ENCODE measurements at places on chromosomes 12 and 14. TPM values are rescaled to one million over a fixed set of nuclear protein-coding genes. Genes with fewer than 3 reads are reported as not detected.

DNA sequence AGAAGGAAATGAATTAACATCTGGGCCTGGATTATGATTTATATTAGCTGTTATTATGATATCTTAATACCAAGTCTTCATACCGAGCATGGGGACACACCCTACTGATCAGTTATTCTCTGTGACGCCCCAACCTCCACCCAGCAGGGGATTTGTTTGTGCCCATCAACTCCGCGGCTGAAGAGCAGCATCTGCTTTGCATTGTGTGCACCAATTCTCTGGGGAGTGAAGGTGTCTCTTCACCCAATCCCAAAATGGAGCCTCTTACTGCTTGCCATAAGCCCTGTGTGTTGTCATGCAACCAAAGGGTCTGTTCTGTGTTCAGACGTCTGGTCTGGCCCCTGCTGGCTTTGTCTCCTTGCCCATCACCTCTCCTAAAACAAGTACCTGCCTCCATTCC, 25.4 kb downstream of the DHRS2 start:
- H3K4me1 ChIP-seq, result no peaks in the 10 kb centered on the region
- peaks cover 39% of the 10 kb centered on the region for H3K27me3 ChIP-seq
- H3K36me3 ChIP-seq, result no peaks in the 10 kb centered on the region
- no peak overlapping the region for H3K27ac ChIP-seq

GRCh38 chr14:63243646-63244045, 39.4 kb downstream of the RHOJ start:
- H3K27me3 ChIP-seq, result no peaks in the 10 kb centered on the region
- H3K36me3 ChIP-seq, result peaks cover 6% of the 10 kb centered on the region
- H3K4me1 ChIP-seq, result peaks cover 42% of the 10 kb centered on the region
- DNase-seq, result no peak
- H3K4me3 ChIP-seq, result no peak overlapping the region

GRCh38 chr14:69299286-69300035, 39.5 kb downstream of the GALNT16 start:
- H3K27ac ChIP-seq, result no peak overlapping the region
- peak; percentile 53 for DNase-seq
- peaks cover 29% of the 10 kb centered on the region for H3K4me1 ChIP-seq
- no peak overlapping the region for H3K4me3 ChIP-seq
- peaks cover 2% of the 10 kb centered on the region for H3K27me3 ChIP-seq
- H3K36me3 ChIP-seq, result no peaks in the 10 kb centered on the region

IPO4 gene
- total RNA-seq, result 27.4 TPM

PDE3A gene
- 27.9 TPM for total RNA-seq

UNG gene
- total RNA-seq, result 15.2 TPM

DNA sequence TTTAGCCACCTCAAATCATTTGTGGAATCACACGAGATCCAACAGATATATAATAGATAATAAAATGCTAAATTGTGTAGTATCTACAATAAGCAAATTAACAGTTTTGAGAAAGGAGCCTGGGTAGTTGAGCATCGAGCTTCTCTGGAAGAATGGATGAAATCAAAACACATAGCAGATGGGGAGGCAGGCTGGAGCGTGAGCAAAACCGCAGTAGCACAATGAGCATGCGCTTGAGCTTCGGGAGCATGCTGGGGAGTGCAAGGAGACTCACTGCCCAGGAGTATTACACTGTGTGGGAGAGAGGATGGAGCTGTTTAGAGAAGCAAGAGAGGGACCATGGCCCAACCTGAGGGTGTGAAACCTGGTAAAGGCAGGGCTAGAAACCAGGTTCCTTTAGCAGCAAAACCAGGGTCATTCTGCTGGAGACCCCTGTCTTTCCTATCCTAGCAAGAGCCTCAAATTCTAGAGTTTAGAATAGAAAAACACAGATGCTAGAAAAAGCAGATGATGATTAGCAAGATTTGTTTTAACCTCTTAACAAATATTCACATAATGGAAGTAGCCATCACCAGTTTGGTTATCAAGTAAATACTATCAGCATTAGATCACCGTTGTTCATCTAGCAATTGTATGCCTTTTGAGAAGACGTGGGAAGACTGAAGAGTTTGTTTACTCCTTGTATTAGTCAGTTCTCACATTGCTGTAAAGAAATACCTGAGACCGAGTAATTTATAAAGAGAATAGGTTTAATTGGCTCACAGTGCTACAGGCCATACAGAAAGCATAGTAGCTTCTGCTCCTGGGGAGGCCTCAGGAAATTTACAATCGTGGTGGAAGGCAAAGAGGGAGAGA, 484.8 kb downstream of the EGLN3 start:
- H3K4me3 ChIP-seq, result no peak overlapping the region
- H3K27me3 ChIP-seq, result no peaks in the 10 kb centered on the region
- no peaks in the 10 kb centered on the region for H3K36me3 ChIP-seq
- DNase-seq, result no peak
- H3K4me1 ChIP-seq, result peaks cover 8% of the 10 kb centered on the region
- no peak overlapping the region for H3K27ac ChIP-seq

- H3K27me3 ChIP-seq, result no peaks in the 10 kb centered on the region
- no peak overlapping the region for H3K4me3 ChIP-seq
- peaks cover 19% of the 10 kb centered on the region for H3K4me1 ChIP-seq
- H3K27ac ChIP-seq, result no peak overlapping the region
- H3K36me3 ChIP-seq, result no peaks in the 10 kb centered on the region
These were observed 16.0 kb upstream of the CDK17 start for GRCh38 chr12:96416033-96416799.
